NCI-H524 treated with DMSO at 0.1 percent for 48 hours (cell line): ENCODE measurements at places on chromosomes 6 and 20.

- DNase-seq = no peak
Measured at GRCh38 chr6:124090491-124090890, 286.8 kb downstream of the NKAIN2 start.

GRCh38 chr20:15889514-15890256 lies 683.6 kb downstream of the KIF16B start:
- no peak for DNase-seq

GRCh38 chr6:795046-795685 lies 102.2 kb upstream of the EXOC2 start:
- DNase-seq = no peak

GRCh38 chr20:14829906-14830305 lies 492.5 kb upstream of the FLRT3 start:
- no peak for DNase-seq

DNA sequence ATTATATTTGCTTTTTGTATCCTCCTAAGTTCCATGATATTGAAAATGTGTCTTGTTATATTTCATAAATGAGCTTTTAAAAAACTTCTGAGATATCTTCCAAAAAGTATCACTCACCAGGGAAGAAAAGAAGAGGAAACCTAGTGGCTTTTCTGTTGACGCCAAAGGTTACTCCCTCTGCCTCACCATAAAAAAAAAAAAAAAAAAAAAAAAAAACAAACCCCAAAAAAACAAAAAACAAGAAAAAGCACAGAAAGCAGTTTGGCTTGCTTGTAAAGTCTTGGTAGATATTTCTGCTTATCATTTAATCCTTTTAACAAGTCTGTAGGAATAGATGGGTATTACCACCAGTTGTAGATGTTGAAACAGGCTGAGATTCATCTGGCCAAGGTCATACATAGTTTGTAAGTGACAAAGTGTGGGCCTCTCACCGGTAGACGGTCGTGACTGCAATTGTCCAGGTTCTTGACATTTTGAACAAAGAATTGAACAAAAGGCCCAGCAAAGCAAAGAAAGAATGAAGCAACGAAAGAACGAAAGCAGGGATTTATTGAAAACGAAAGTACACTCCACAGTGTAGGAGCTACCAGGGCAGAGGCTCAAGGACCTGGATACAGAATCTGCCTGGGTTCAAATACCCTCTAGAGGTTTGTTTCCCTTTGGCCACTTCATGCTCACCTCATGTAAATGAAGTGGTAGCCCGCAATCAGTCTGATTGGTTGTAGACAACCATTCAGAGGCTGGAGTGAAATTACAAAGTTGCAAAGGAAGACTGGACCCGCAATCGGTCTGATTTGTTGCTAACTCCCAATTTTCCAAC lies 11.6 kb upstream of the ELOVL5 start:
- DNase-seq = no peak

DNA sequence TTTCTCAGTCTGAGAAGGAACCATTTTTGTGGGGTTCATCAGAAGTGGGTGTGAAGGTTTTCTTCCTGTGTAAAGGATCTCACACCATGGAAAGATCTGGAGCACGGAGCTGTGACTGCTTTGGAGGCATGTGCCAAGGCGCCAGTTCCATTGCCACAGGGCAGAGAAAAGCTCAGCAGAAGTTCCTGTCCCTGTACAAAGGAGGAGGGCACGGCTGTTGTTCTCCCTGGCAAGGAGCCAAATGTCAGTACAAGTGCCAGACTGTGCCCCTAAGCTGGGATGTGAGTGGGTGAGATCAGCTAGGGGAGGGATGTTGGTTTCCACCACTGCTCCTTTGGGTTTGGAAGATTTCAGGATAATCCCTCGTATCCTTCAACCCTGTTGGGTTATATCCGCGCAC lies 117.3 kb downstream of the CRYBG1 start:
- DNase-seq = peak; percentile 25

DNA sequence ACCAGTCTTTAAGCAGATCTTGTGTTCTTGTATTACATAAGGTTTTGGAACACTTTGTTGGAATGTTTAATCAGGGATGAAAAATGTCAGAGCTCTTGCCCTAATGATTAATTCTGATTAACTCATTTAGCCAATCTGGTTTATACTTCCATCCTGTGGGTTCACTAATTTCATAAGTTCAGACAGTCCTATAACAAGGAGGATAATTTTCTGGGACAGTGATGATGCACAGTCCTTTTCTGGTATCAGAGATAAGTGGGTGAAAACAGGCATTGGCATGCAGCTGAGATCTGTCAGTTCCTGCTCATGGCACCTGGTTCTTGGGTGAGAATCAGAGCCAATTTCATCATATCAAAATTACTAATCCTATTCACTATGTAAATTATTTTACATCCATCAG lies 125.0 kb upstream of the LAMA2 start:
- no peak for DNase-seq

DNA sequence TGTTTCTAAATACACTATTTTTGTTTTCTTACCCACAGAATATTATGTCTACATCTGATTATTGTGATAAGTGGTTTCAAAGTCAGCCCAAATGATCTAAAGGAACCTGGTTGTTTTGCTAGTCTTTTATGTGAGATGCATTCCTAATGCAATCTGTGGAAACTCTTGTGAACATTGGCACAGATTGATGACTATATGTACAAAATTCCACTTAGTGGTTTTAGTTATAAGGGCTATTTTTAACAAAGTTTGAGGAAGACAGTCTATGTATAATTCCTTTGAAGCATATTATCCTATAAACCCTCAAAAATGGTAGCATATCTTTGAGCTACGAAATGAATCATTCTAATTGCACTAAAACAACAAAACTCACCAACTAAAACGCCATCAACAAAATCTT lies 140.9 kb downstream of the GRIK2 start:
- DNase-seq = no peak

DNA sequence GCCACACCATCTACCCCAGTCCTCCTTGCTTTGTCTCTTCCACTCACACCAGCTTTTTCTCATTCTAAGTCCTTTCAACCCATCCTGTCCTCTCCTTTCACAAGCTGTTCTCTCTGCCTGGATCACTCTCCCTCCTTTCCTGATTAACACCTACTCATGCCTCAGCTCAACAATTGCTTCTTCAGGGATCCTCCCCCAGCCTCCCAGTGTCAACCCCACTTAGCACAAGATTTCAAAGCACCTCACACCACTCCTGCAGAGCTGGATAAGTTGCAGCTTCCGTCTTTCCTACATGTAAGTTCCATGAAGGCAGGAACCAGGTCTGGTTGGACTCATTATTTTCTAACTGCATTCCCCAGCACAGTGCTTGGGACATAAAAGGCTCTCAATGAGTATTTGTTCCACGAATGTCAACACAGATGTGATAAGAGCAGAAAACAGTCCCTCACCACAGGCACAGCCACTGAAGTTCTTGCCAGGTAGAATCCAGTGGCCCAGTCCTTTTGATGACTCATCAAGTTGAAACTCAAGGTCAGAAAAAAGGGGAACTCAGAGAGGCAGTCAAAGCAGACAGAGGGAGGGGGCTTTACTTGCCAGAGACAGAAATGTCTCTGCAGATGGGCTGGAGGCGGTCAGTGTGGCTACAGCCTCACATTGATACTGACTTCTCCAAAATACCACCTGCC lies 193.4 kb upstream of the PRDM1 start:
- DNase-seq = no peak

GRCh38 chr6:40803897-40804702 lies 216.9 kb upstream of the LRFN2 start:
- DNase-seq = no peak

GRCh38 chr20:36644032-36644705 lies 1.8 kb downstream of the SLA2 start:
- no peak for DNase-seq

DNA sequence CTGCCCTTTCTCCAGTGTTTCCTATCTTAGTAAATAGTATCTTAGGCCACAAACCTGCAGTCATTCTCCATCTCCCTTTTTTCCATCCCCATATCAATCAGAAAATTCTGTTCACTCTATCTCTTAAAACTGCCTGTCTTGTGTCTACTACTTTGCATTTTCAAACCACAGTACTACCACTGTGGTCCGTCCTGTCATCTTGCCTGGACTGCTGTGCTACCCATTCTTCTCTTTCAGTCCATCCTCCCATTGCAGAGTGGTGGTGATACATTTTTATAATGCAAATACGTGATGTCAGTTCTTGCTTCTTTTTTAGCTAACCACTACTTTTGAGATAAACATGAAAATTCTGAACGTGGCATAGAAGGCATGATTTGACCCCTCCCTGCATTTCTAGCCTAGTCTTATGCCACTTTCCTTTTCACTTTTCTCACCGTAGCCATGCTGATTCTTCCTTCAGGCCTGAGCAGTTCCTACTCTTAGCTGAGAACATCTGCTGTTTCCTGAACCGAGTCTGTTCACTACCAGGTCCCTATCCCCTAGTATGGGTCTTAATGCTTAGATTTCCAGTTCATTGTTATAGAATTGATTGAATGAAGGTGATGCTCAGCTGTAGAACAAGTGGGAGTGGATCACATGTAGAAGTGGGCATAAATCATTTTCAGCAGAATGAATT lies 13.8 kb downstream of the TBPL1 start:
- no peak for DNase-seq

DNA sequence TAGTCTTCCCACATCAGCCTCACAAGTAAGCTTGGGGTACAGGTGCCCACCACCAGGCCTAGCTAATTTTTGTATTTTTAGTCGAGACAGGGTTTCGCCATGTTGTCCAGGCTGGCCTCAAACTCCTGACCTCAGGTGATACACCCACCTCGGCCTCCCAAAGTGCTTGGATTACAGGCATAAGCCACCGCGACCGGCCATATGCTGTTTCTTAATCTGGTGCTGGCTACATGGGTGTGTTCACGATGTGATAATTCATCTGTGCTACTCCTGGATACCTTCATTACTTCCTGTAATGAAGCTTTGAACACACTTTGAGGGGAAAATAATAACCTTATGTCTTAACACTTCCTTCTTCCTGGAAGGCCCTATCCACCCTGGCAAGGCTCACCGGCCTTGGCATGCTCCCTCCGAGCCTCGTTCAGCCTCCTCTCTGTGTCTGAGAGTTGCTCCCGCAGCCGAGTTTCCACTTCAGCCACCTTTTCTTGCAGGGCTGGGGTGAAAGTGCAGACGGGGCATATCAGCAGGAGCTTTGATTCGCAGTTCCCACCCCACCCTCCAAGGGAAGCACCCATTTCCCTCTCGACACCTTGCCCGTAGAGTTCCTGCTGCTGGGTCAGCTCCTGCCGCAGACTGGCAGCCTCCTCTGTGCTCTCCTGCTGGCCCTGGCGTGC lies 5.6 kb upstream of the PSORS1C2 start:
- no peak for DNase-seq

GRCh38 chr6:62285612-62286469 lies at the start of gene KHDRBS2:
KHDRBS2 (minus strand) TSS chr6:62286225.
- peak; percentile 82 for DNase-seq

DNA sequence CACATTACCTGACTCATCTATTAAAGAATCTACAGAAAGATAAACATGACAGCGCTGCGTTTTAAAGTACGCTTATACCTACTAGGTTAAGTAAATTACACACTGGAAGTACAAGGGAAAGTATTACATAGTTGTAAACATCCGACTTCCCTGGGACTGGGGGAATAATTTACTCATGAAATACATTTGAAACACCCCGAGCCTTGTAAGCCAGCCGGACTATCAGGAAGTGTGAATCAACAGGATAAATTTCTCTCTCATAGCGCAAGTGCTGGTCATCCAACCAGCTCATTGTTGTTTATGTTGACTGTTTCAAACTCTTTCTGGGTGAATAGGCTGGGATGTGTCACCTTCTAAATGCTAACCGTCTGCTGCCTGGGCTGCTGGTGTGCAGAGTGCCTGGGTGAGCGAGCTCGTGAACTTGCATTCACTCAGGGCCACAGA lies 4.9 kb downstream of the BMP6 start:
- no peak for DNase-seq

GRCh38 chr6:146767632-146768031 lies 168.9 kb downstream of the ADGB start:
- DNase-seq = no peak

DNA sequence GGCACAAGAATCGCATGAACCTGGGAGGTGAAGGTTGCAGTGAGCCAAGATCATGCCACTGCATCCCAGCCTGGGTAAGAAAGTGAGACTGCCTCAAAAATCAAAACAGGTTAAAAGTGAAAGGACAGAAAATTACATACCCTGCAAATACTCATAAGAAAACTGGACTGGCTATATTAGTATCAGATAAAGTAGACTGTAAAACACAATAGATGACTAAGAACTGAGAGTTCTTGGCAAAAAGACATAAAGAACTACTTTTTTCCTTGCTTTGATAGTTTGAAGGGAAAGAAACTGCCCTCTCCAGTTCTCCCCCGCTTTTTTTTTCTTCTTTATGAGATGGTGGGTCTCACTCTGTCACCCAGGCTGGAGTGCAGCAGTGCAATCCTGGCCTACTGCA lies 17.0 kb downstream of the SNX3 start:
- no peak for DNase-seq

GRCh38 chr6:41929924-41930323 lies 8.6 kb downstream of the BYSL start:
- DNase-seq = no peak

GRCh38 chr20:34626992-34627391 lies 49.9 kb downstream of the PIGU start:
- DNase-seq = no peak

DNA sequence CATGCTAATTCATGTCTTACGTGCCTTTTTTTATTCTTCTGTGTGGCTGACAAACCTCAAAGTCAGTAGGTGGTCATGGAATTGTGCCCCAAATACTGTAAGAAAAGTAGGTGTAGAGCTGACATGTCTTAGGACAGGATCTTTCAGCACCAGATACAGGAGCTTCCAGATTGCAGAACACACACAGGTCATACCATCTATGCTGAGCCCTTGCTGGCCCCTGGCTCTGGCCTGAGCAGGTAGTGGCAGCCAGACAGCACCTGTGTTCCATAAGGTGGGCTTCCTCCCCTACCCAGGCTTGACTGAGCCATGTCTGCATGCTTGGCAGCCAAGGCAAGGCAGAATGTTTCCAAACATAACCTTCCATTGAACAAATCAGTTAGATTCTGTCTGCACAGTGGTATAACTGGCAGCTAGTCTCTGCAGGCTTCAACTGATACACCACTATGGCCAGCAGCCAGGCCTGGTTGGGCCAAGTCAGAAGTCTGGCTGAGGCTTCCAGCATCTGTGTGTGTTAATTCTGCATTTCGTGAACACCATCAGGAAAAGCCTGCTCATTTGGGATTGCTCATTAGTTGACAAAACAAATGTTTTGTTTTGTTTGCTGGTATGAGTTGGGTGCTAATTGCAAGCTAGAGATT lies 366.5 kb downstream of the FOXA2 start:
- DNase-seq = no peak

DNA sequence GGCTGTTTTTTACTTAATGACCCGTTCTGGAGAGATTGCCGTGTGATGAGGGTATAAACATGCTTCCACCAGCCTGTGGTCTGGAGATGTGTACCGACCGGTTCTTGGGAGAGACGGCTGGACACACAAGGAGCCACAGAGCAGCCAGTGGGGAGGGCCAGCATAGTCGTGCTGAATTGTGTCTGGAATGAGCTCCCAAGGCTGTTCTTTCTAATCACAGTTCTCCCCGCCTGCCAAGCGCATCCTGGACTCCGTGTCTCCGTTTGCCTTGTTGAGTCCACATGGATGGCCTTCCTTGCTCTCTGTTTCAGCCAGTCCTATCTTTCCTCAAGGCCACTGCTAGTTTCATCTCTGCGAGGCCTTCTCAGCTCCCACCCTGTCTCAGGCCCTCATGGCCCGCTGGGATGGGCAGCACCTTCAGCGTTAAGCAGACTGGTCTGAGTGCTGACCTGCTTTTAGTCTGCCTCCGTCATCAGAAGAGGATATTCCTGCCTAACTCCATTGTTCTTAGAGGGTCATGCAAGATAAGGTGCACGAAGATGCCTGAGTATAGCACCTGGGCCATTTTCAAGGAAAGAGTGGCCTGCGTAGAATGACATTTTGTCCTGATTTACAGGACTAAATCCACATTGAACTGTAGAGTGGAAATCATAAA lies 20.6 kb downstream of the MANBAL start:
- no peak for DNase-seq
